ENCODE measurements at places on chromosomes 6 and 20.

GRCh38 chr20:42204109-42204660 is 586.0 kb upstream of the CHD6 start:
- no peak for DNase-seq

- no peak for DNase-seq
These were observed 23.6 kb upstream of the SLC4A11 start for GRCh38 chr20:3262566-3262965.

DNA sequence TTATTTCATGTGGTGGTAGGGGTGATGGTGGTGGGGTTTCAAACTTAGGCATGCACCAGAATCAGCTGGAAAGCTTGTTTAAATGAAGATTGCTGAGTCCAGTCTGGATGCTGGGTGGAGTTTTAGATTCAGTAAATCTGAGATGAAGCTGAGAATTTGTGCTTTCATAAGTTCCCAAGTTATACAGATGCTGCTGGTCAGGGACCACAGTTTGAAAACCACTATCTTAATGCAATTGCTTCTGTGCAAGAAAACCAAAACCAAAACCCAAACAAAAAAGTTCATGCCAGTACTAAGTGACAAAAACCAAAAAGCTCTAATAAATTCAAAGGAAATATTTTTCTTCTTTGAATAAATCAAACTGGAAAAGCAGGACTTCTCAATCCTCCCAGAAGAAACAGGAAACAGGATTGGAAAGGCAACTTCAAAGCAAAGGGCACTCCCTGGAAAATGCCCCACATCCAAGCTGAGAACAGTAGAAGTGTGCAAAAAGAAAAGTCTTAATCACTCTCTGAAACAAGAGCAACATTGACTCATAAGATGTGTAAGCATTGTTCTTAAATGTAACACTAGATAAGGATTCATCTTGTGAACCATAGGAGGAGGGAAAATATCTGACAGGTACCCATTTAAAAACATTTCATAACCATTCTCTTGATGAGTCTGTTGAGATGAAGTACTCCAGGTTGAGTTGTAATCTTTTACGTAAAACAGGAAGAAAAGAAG is 481.5 kb upstream of the HSF2 start:
- DNase-seq = no peak

- no peak for DNase-seq
These were observed 7.4 kb downstream of the AAR2 start for GRCh38 chr20:36243726-36244125.

DNA sequence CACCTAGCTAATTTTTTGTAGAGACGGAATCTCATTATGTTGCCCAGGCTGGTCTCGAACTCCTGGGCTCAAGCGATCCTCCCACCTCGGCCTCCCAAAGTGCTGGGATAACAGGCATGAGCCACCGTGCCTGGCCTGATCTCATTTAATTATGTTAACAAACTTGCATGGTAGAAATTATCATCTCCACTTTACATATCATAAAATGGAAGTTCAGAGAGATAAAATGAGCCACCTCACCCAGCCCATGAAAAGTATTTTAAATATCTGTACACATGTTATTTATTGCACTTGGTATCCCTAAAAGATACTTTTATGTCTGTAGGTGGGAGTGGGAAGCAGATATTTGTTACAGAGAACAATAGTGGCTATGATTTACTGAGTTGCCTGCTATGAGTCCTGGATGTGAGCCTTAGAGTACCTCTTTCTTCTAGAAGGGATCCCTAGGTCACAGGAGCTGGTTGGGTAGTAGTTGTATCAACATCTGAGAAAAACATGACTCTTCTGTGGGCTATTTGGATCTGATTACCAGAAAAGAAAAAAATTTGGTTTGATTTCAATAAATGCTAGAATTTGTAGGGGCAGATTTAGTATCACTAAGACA is 52.4 kb upstream of the EIF2S2 start:
- DNase-seq = no peak

Measured in activated CD8-positive, alpha-beta memory T cell treated with anti-CD3 and anti-CD28 coated beads for 1 hour (primary cell).